GM04504 (cell line): ENCODE measurements at places on chromosomes 1 and 21.

GRCh38 chr1:238161955-238162354 lies 271.2 kb upstream of the ZP4 start:
- no peak for DNase-seq

GRCh38 chr1:59766227-59766855 lies 48.4 kb upstream of the HOOK1 start:
- no peak for DNase-seq

DNA sequence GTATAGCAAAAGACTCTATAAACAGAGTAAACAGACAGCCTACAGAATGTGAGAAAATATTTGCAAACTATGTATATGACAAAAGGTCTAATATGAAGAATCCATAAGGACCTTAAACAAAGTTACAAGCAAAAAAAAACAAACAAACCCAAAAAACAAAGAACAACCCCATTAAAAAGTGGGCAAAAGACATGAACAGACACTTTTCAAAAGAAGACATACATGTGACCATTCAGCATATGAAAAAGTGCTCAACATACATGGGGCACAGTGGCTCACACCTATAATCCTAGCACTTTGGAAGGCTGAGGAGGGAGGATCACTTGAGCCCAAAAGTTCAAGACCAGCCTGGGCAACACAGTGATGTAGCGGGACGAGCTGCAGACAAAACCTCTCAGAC lies 17.9 kb upstream of the OR2B11 start:
- no peak for DNase-seq

DNA sequence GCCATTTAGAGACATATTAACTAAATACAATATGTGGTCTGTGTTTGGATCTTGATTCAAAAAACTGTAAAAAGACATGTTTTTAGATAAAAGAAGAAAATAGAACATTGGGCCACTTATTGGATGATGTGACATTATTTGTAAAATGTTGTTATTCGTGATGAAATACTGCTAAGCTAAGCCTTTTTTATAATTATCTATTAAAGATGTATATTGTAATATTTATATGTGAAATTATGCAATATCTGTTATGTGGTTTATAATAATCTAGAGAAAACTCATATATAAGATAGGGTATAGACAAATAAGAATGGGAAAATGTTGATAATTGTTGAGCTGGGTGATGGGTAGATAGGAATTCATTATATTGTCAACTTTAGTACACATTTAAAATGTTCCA lies 82.0 kb upstream of the RGS1 start:
- no peak for DNase-seq

DNA sequence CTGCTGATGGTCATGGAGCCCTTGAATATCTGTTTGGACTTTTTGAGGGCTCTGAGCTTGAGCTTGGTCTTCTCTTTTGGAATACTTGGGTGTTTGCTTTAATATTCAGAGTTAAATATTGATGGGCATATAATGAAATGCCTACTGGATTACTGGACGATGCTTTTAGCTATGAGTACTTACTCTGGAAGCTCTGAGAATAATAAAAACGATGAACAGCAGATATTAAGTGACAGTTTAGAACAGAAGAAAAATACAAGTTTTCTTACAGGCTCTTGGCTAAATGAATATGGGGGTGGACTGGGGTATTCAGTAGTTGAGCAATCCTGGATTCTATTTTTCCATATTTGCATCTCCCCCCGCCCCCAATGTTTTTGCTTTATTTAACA lies 20.7 kb downstream of the GALNT2 start:
- DNase-seq = no peak

- no peak for DNase-seq
These were observed 152.4 kb downstream of the HLX start for GRCh38 chr1:221031458-221032203.

- DNase-seq = no peak
These were observed 40.7 kb upstream of the DHCR24 start for GRCh38 chr1:54927472-54928240.

DNA sequence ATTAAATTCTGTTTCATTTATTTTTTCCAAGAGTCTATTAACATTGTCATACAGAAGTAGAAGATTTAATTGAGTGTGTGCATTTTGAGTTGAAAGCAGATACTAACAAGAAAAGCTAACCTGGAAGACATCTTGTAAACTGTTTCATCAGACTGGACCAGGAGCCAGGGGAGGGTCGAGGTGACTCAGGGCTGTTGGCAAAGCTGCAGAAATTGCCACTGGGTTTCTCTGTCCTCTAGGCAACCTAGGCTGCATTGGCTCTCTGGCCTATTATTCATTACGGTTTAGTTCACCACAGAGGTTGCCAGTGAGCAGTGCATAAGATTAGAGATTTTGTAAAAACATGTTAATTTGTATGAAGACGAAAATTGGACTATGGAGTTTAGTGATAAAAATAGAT lies 27.5 kb downstream of the ERG start:
- no peak for DNase-seq

- no peak for DNase-seq
These were observed 56.9 kb upstream of the RGS1 start for GRCh38 chr1:192518700-192519099.

GRCh38 chr1:48196237-48196636 lies 26.3 kb upstream of the SLC5A9 start:
- DNase-seq = no peak

DNA sequence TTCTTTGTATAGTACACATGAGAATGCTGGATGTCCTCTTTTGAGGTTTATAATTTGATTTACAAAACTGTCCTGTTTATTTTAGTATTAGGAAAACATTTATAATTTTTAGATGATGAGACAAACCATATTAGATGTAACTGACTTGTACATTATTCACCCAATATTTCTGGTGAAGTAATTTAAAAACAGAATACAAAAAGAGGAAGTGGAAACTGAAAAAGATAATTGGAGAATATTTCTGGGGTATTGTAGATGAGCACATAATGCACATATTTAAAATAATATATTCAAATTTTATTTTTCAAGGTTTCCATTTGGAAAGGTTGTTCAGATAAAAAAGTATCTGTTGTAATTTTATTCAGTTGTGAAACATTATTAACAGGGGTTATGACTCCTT lies 40.7 kb downstream of the XPR1 start:
- no peak for DNase-seq

DNA sequence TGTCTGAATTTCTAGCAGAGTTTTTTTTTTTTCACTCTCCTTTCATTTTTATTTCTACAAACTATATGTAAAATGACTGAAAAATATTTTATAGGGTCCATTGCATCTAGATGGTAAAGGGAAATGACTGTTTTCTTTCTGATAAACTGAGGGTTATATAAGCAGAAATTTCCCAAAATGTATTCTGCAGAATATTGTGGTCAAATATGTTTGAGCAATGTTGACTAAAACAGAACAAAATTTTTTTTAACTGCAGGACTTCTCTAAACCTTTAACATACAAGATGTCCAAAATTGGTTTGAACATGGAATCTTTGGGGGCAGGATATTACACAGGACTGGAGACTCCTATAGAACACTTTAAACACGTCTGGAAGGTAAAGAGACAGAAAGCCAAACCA lies 190.5 kb downstream of the TOMM20 start:
- no peak for DNase-seq

GRCh38 chr1:32716312-32717148 lies 14.0 kb upstream of the SYNC start:
- DNase-seq = no peak

- no peak for DNase-seq
These were observed 1510.3 kb downstream of the AMY1C start for GRCh38 chr1:105260001-105260400.

DNA sequence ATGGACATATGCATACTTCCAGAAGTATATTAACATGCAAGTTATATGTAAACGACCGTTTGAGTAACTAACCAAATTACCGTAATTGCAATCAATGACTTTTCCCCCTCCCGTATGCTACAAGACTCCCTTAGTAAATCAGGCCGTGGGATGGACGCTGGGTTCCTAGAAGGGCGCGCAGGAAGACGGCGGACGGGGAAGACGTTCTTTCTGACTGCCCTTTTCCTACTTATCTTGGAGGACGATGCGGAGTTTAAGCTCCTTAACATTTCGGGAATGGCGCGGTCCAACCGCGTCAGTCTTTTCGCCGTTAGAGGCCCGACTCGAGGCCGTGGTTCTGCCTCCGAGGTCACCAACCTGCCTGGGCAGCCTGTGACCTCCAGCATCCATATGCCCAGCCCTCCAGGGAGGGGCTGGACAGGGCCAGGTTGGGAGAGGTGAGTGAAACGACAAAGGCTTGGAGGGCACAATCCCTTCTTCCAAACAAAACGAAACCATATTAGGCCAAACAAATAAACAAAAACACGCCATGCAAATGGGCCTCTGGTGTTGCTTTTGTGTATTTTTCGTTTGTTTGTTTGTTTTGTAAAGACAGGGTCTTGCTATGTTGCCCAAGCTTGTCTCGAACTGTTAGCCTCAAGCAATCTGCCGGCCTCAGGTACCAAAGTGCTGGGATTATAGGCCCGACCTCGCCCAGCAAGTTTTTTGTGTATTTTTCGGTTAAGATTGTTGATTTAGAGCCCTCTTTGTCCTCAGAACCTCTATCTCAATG lies 873 bp upstream of the PI4KB start:
- no peak for DNase-seq

GRCh38 chr1:89546934-89547562 lies 22.4 kb downstream of the LRRC8B start:
- no peak for DNase-seq

- DNase-seq = no peak
These were observed 94.7 kb downstream of the NTMT2 start for GRCh38 chr1:170240409-170240808.

DNA sequence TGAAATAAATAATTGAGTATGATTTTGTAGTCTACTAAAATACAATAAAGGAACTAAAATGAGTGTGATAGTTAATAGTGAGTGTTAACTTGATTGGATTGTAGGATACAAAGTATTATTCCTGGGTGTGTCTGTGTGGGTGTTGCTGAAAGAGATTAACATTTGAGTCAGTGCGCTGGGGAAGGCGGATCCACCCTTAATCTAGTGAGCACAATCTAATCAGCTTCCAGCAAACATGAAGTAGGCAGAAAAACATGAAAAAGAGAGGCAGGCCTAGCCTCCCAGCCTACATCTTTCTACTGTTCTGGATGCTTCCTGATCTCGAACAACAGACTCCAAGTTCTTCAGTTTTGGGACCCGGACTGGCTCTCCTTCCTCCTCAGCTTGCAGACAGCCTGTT lies 1716.6 kb downstream of the MRPL39 start:
- DNase-seq = no peak

DNA sequence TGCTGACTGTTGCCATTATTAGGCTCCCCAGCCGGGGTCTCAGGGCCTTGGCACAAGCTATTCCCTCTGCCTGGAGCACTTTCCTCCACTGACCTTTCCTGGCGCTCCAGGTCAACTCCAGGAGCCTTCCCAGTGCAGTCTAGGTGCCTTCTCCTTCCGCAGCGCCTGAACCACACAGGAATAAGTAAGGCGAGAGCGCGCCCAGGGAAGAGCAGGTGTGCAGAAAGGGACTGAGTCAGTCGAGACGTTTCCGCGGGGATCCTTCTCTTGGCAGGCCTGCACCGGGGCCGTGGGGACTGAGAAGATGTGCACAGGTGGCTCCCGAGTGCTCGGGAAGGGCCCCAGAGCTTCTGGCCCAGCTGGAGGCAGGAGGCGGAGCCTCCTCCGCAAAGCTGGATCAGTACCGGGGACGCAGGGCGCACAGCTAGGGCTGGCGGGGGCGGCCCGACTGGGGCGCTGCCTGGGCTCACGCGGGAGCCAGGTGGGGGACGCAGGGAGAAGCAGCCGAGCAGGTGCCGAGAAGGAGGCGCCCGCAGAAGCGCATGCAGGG lies 765 bp upstream of the BMP8A start:
- DNase-seq = no peak

DNA sequence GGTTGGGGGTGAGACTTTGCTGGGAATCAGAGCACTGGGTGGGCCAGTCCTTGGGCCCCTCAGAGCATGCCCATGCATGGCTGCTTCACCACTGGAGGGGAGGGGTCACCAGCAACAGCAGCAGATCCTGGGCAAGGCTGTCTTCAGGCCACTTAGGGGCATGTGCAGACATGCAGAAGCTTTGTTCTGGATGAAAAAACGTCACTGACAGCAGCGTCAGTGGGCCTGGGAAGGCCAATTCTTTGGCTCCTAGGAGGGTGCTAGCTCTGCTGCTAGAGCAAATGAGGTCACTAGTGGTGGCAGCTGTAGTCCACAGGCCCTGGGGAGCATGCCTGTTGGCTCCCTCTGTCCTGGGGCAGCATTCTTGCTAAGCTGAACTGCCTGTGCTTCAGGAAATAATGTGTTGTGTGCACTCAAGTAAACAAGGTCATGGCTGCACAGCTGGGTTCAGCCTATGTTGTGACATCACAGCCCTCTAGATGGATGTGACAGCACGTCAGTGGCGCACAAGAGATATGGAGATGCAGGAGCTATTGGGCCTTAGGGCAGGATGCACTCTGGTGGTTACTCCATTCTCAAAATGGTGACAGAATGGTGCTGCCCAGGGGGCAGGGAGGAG lies 27.0 kb downstream of the ZC3H11B start:
- no peak for DNase-seq

DNA sequence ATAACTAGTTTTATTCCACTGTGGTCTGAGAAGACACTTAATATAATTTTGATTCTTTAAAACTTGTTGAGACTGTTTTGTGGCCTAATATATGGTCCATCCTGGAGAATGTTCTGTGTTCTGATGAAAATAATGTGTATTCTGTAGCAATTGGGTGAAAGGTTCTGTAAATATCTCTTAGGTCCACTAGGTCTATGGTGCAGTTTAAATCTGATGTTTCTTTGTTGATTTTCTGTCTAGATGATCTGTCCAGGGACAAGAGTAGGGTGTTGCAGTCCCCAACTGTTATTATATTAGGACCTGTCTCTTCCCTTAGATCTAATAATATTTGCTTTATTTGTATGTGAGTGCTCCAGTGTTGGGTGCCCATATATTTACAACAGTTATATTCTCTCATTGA lies 33.9 kb upstream of the PM20D1 start:
- DNase-seq = no peak

DNA sequence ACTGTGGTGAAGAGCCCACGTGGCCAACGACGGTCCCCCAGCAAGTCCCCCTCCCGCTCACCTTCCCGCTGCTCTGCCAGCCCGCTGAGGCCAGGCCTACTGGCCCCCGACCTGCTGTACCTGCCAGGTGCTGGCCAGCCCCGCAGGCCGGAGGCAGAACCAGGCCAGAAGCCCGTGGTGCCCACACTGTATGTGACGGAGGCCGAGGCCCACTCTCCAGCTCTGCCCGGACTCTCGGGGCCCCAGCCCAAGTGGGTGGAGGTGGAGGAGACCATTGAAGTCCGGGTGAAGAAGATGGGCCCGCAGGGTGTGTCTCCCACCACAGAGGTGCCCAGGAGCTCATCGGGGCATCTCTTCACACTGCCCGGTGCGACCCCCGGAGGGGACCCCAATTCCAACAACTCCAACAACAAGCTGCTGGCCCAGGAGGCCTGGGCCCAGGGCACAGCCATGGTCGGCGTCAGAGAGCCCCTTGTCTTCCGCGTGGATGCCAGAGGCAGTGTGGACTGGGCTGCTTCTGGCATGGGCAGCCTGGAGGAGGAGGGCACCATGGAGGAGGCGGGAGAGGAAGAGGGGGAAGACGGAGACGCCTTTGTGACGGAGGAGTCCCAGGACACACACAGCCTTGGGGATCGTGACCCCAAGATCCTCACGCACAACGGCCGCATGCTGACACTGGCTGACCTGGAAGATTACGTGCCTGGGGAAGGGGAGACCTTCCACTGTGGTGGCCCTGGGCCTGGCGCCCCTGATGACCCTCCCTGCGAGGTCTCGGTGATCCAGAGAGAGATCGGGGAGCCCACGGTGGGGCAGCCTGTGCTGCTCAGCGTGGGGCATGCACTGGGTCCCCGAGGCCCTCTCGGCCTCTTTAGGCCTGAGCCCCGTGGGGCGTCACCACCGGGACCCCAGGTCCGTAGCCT lies 46.8 kb downstream of the TRIM11 start:
- no peak for DNase-seq

GRCh38 chr1:72516826-72517225 lies 234.5 kb upstream of the NEGR1 start:
- DNase-seq = no peak
